Activated CD8-positive, alpha-beta memory T cell treated with anti-CD3 and anti-CD28 coated beads for 4 hours (primary cell): ENCODE measurements at places on chromosomes 2 and 18.

DNA sequence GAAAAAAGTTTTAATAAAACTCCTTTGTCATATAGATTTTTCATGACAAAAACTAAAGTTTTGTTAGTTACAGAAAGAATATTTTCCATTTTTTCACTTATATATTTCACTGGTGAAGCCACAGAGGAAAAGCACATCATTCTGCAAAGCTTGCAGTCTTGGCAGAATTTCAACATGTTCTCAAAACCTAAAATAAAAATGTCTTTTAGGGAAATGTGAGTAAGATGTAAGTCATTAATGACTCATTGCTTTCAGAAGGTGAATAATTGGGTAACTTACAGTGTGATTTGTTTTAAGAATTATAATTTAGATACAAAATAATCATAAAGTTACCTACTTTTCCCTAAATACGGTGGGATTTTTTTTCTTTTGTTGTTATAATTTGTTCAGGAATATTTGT lies 43.4 kb upstream of the TNFRSF11A start:
- DNase-seq: no peak

- no peak for DNase-seq
Observed at GRCh38 chr2:15223887-15224286, 337.2 kb downstream of the NBAS start.

- no peak for DNase-seq
Observed at GRCh38 chr2:188976545-188977268, 2.5 kb downstream of the COL3A1 start.

DNA sequence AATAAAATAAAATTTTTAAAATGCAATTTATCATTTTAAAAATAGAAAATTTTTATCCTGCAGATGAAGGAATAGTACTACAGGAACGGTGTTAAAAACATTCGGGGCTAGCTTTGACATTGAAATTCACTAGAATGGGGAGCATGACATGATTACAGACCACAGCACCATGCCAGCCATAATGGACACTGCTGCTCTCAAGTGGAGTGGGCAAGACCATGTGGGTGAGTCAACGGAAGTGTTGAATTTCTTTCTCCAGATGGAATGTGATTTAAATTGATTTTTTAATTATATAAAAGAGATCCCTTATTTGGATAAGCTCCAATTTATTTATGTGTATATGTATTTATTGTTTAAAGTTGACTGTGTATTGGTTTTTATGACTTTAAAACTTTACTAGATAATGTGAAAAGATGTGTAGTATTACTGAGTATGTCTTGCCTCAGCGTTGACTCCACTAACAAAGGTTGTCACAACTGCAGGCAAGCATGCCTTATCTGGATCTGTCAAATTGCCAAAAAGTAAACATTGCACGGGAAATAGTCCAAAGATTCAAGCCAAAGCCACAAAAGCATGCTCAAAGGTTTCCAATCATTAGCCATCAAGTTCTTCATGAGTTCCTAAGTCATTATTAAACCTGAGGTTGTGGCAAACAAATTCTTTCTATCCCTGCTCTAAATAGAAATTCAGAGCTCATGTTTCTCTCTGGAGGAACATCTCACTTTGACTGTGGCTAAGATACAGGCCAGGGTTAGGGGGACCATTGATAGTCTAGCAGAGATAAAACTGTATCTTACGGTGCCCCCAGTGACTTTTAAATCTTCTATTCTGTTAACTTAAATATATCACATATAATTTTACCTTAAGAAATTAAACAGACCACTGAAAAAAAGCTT lies 536.9 kb downstream of the TMX3 start:
- no peak for DNase-seq

GRCh38 chr18:37476182-37476581 lies 89.4 kb downstream of the CELF4 start:
- no peak for DNase-seq

DNA sequence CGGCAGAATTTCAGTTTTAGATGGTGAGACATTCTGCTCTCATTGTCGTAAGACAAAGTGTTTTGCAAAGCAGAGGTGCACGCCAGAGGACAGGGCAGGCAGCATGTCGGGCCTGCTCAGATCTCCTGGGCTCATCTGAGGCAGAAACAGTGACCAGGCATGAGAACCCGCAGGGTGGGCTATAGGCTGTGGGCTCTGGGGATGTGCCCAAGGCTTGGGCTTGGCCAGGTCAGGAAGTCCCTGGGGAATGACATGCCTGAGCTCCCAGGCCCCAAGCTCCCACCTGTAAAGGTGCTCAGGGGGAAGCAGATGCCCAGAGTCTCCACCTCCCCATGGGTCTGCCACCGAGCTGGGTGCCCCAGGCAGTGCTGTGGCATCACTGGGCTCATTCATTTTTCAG lies 35.3 kb downstream of the INHBB start:
- DNase-seq: no peak

GRCh38 chr2:236728916-236729670 lies 159.5 kb downstream of the ACKR3 start:
- no peak for DNase-seq

DNA sequence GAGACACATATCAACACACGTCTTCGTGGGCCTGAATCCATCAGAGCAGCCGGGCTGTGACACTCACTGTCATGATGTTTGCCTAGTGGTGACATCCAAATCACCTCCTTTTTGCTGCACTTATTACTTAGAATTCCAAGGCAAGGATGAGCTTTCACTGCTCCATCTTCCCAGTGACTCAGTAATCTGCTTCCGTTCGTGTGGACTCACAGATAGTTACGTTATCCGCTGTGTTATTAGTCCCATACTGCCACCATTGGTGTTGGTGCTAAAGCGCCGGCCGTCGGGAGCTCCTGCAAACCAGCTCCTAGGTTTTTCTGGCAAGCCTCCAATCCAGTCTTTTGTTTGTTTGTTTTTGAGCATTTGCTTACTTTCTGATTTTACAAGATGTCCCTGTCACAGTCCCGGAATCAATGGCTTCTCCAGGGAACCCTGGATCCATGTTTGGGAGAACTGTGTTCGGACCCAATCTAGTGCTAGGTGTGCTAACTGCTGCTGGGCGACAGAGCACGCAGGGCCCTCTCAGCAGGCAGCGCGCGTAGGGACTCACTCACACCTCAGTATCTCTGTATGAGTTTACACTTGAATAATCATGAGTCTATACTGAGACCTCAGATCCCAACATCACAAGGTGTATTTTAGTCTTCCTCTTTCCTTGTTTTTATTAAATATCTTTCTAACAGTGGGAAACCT lies 42.6 kb downstream of the HDAC4 start:
- no peak for DNase-seq

DNA sequence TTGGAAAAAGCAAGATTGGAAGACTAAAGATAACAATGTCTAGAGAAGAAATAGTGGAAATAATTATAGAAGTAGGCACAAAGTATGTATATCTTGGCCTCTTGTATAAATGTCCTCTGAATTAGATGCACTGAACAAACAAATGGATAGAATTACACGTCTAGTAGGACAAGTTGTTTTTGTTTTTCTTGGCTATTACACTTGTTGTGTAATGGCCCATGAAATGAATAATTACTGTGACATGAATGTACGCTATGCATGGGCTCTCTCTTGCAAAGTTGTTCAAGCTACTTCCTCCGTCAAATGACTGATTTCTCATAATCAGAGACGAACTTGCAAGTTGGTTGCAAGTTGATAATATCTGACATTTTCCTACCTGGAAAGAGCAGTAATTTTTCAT lies 126.2 kb downstream of the PDE1A start:
- no peak for DNase-seq

GRCh38 chr2:144671695-144672455 lies 152.0 kb upstream of the ZEB2 start:
- DNase-seq: no peak

GRCh38 chr2:22355816-22356433 lies 1029.1 kb upstream of the KLHL29 start:
- no peak for DNase-seq

DNA sequence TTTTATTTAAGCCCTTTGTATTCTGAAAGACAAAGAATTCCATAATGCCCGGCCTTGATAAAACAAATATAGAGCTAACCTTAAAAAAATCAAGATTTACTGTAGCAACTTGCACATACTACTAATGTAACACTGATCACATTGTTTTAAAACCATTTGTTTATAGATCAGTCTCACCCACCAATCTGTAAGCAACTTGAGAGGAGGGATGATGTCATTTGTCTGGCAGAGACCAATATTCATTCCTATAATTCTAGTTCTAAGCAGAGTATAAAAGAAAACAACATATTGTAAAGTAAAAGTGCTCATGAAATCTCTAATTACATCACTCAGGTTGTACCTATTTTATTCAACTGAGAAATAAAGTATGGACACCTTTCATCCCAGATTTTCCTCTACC lies 380.6 kb downstream of the TGIF1 start:
- DNase-seq: no peak

GRCh38 chr2:235283246-235283645 lies 210.6 kb upstream of the AGAP1 start:
- DNase-seq: no peak

- no peak for DNase-seq
Observed at GRCh38 chr2:85394976-85395375, 15.2 kb downstream of the CAPG start.

- DNase-seq: no peak
Observed at GRCh38 chr2:17181051-17181752, 337.0 kb downstream of the RAD51AP2 start.

DNA sequence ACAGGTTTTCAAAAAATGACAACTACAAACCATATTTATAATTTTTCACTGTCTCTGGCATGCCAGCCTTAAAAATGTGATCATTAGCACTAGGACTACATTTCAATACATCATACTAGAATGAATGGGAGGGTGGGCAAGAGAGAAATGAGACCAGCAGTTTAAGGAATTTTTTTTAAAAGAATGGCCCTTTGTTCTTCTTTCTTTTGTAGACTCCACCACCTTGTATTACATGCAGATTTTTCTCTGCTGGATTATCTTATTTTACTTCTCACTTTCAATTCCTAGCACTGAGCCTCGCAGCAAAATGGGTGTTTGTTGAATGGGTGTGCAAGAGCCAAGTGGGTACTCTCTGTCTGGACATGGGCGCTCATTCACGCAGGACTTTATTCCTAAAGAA lies 39.9 kb downstream of the FRZB start:
- DNase-seq: no peak

GRCh38 chr2:79799729-79800128 lies 286.9 kb downstream of the CTNNA2 start:
- DNase-seq: no peak

GRCh38 chr2:3485166-3485565 lies 34.2 kb downstream of the ADI1 start:
- no peak for DNase-seq

DNA sequence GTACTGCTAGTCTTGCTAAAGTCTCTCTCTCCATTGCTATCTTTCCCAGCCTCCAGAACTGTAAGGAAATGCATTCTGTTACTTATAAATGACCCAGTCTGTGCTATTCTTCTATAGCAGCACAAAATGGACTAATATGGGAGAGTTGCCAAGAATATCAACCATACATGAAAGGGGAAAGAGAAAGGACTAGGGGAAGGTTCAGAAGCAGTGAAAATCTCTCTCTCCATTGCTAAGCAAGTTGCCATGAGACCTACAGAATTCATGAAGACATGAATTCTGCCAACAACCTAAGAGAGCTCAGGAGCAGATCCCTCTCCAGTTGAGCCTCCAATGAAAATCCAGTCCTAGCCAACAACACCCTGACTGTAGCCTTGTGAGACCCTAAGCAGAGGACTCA lies 3.6 kb upstream of the TRABD2A start:
- no peak for DNase-seq

DNA sequence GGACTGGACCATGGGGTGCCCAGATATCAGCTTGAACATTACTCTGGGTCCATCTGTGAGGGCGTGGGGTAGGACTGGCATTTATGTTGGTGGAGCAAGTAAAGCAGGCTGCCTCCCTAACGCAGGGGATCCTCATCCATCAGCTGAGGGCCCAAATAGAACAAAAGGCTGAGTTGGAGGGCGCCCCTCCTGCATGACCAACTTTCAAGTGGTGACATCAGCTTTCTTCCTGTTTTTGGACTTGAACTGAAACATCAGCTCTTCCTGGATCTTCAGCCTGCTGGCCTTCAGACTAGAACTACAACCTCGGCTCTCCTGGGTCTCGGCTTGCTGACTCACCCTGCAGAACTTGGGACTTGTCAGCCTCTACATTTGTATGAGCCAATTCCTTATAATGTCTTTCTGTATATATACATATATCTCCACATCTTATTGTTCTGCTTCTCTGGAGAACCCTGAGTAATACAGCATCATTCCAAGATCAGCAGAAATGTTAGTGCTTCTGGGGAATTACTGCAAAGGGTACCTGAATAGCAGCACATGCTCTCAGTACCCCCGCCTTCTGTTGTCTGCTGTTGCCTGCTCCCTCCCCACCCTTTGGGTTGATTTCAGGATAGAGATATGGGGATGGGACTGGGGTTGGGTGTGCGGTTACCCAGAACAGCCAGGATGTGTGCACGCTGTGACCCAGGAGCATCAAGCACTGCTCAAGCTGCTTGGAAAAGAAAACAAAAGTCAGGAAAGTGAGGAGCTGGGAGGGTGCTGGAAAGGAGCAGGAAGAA lies 20.0 kb downstream of the TMEM127 start:
- DNase-seq: no peak

GRCh38 chr2:46885376-46885775 lies 30.2 kb downstream of the MCFD2 start:
- no peak for DNase-seq

GRCh38 chr2:135728064-135728743 lies 13.5 kb upstream of the UBXN4 start:
- DNase-seq: no peak

- DNase-seq: no peak
Observed at GRCh38 chr18:56019908-56020307, 431.9 kb upstream of the TCF4 start.

DNA sequence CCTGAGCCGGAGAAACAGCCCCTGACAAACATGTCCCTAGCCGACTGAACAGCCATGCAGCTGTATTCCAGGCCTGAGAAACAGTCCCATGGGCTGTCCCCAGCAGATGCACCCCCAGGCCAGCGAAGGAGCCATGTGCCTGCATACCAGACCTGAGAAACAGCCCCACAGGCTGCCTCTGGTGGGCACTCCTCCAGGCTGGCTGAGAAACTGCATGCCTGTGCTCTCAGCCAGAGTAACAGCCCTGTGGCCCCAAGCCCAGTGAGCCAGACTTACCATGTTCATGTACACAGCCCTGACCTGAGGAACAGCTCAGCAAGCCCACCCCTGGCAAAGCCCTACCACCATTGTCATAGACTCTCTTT lies 24.8 kb downstream of the BOLL start:
- no peak for DNase-seq

DNA sequence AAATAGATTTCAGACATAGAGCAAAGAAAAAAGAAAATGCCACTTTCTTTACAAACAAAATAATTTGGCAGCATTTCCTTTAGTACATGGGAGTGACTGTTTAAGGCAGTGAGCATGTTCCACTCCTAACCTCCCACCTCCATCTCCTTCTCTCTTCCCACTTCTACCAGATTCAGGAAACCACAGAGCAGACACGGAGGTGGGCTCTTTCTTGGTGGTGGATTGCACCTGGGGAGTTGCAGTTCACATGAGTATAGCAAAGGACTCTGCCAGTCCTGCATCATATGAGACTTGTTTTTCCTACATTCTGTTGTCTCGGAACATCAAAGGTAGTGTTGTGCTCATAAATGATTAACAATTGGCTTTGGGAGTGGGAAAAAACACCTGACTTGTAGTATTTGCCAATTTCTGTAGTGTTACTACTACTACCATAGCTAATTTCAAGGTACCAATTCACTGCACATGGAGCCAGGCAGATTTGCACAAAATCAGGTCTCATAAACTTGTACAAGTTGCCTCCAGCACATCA lies 137.2 kb downstream of the SPP2 start:
- DNase-seq: no peak
